ENCODE measurements at places on chromosomes 3 and 15. TPM values are rescaled to one million over a fixed set of nuclear protein-coding genes. Genes with fewer than 3 reads are reported as not detected.

The GP9 gene
- total RNA-seq = not detected

The IL20RB gene
- 1.3 TPM for total RNA-seq

The FAM219B gene
- 48.8 TPM for total RNA-seq

The CATSPER2 gene
- 9.4 TPM for total RNA-seq
